Mesendoderm (in vitro differentiated cells): ENCODE measurements at places on chromosomes 5 and 9.
A peak's percentile ranks its signal among the peaks of the same experiment; 100 is the strongest.

GRCh38 chr5:172577267-172577909 is 63.7 kb upstream of the NEURL1B start:
- no peak for DNase-seq

- DNase-seq, result no peak
Observed at GRCh38 chr5:136769093-136769492, 403.7 kb upstream of the TRPC7 start.

- no peak for DNase-seq
Observed at GRCh38 chr9:85676790-85677189, 65.0 kb downstream of the AGTPBP1 start.

GRCh38 chr9:114214181-114214580 is 58.8 kb downstream of the COL27A1 start:
- no peak for DNase-seq

DNA sequence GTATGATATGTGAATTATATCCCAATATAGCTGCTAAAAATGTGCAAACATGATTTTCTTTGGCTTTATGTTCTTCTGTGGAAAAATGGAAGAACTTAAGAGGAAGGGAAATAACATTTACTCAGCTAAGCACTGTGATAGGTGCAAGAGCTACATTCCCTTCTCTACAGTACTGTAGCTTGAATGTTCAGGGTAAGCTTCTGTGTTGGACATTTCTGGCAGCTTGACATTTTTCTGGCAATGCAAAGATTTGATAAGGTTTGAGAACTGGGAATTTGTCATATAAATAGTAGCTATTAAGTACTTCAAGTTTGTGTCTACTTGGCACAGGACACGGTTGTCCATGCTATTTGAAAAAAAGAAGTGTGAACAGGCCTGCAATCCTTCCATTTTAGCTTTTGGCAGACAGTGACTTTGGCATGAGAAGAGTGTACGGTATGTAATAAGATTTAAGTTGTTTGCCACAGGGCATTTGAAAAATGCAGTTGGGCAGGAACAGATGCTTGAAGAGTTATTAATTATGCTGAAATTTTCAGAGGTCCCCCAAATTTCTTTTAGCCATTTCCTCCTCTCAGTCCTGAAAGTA is 77.6 kb downstream of the KIF4B start:
- DNase-seq, result no peak

GRCh38 chr5:56985936-56986625 is 34.2 kb upstream of the MIER3 start:
- DNase-seq, result no peak

DNA sequence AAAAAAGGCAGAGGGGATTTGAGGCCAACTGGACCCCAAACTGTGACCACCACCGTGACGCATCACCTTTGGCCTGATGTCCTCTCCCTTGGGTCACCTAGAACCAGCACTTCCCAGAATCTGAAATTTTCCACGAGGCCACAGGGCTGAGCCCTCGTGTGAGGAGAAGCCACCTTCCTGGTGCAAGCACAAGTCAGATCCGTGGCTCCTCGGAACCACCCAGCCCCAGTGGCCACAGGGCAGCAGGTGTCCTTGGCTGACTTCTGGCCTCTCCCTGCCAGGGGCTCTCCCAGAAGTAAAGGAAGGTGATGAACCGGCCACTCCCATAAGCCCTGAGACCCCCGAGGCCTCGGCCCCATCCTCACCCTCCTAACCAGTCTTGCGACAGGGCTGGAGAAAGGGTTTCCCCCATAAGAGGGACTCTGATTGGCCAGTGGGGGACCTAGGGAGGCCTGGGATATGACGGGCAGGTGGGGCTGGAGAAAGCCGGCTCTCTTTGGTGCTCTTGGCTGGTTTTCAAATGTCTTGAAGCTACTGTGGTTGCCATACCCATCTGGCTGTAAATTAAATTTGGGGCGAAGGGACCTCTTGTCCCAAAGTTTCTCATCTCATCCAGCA is 20.9 kb upstream of the HMCN2 start:
- DNase-seq, result no peak

- no peak for DNase-seq
Observed at GRCh38 chr5:135526924-135527323, 8.8 kb downstream of the NEUROG1 start.

- DNase-seq, result peak; percentile 46
Observed at GRCh38 chr9:79012561-79012960, 559.2 kb upstream of the TLE4 start.

- DNase-seq, result peak; percentile 45
Observed at GRCh38 chr5:54785729-54786591, 199.4 kb downstream of the ESM1 start.

GRCh38 chr9:74783408-74783807 is 104.3 kb downstream of the TRPM6 start:
- peak; percentile 73 for DNase-seq

- DNase-seq, result no peak
Observed at GRCh38 chr5:1017691-1018455, 9.3 kb downstream of the NKD2 start.

DNA sequence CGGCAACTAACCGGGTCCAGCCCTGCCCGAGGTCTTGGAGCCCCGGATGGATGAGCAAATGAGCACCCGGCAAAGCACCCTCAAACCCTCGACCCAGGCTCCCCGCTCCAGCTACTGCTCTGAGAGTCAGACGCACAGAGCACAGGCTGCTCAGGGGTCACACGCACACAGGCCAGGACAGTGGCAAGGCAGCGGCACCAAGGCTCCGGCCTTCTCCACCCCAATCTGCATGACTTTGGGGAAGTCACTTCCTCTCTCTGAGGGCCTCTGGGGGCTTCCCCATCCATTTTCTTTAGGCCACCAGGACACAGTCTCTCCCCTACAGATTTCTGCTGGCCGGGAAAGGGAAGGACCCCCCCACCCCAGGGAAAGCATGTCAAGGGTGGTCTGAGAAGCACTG is 18.0 kb downstream of the LHX2 start:
- DNase-seq, result no peak

DNA sequence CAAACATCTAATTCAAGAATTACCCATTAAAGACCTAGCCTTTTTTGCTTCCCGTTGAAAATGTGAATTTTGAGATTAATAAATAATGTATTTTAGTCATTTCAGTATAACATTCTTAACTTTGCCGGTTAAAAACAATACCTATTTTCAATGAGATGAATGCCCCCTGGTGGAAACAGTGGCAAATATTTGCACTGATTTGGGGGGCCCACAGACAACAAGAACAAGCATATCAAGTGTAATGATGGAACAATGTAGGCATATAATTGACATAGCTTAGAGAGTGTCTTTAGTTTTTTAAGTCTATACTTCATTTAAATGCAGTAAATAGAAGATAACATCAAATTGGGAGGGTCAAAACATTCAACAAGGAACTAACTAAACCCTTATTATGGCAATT is 111.9 kb downstream of the NTRK2 start:
- peak; percentile 39 for DNase-seq

- no peak for DNase-seq
Observed at GRCh38 chr5:114984796-114985195, 184.9 kb downstream of the TRIM36 start.

DNA sequence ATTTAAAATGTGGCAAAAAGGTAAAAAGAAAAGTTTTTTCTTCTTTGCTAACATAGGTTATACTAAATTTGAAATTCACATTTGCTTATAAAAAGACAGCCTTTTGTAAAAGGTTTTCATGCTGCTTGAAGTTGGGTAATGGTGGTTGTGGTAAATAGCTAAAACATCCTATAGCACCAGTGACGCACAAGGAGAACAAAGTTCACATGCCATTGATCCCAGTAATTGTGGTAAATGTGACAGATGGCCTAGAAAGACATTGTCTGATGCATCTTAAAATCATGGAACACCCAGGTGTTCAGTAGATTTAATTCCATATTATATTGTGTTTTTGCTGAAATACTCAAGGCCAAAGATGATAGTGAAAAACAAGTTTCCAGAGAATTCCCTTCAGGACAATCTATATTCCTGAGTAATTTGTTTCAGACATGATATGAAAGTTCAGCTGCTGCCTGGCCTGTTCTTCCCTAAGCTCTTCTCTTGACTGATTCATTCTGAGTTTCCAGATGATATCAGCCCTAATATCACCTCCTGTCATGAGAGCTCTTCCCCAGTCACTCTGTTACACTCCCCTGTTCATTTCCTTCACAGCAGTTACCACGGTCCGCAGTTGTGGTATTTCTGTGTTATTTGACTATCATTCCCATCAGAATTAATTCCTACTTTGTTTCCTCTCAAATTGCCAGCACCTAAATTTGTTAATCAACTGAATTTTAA is 4.6 kb upstream of the FBXL17 start:
- DNase-seq, result no peak

DNA sequence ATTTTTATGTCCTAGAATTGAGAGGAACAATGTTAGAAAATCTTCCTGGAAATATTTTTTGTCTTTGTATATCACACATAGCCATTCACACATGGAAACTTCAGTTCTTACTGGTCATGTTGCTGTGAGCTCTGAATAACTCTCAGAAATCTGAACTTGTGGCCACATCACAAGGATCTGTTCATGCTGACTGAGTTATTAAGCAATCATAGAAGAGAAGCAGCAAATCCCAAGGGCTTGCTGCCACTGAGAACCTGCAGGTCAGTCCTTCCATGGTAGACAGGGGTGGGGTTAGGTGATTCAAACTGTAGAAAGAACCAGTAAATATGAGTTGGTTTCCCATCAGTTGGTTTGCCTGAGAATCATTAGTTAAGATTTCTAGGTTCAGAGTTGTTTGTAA is 27.6 kb downstream of the SGCD start:
- DNase-seq, result no peak
